ENCODE measurements at places on chromosomes 16 and 17. TPM values are rescaled to one million over a fixed set of nuclear protein-coding genes. Genes with fewer than 3 reads are reported as not detected.

DNAH17 gene
- total RNA-seq = 0.25 TPM

FTO gene
- total RNA-seq = 64.9 TPM

PERCC1 gene
- not detected for total RNA-seq

KDM8 gene
- total RNA-seq = 9.9 TPM

TMEM186 gene
- total RNA-seq = 9.4 TPM

TBC1D3K gene
- total RNA-seq = not detected

CEMP1 gene
- not detected for total RNA-seq

CTF1 gene
- total RNA-seq = 1.4 TPM

PRRT2 gene
- total RNA-seq = 0.27 TPM
